ENCODE measurements at places on chromosomes 7 and 10.

DNA sequence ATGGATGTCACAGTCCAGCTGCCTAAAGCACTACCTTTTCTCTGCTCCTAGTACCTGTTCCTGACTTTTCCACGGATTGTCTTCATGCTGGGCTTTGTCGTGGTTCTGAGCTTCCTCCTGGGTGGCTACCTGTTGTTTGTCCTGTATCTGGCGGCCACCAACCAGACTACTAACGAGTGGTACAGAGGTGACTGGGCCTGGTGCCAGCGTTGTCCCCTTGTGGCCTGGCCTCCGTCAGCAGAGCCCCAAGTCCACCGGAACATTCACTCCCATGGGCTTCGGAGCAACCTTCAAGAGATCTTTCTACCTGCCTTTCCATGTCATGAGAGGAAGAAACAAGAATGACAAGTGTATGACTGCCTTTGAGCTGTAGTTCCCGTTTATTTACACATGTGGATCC is 1.3 kb upstream of the INTS15 start:
- DNase-seq: no peak

- DNase-seq: no peak
Measured at GRCh38 chr10:20170661-20171060, 354.4 kb downstream of the PLXDC2 start.

DNA sequence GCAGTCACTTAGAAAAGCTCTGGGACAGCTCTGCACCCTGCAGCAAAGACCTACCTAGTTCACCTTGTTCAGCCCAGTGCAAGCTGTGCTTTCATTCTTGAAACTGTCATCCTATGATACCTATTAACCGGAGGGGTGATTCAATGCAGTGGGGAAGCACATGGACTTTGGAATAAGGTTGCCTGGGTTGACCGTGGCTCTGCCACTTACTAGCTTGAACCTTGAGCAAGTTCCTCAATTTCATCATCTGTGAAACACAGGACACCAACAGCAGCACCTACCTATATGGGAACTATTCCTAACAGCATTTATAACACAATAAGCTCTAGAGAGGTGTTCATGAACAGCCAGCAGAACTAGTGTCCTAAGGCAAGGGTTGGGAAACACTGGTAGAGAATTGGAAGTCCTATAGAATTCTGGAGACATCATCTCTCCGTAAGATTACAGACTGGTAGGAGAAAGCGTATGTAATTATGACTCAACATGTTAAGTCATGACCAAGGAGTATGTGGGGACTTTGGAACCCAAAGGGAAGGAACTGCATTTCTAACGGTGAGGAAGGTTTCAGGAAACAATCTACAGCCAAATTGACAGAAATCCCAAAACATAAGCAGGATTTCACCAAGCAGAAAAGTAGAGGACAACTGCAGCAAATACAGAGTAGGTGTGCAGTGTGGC is 270.0 kb downstream of the USP6NL start:
- no peak for DNase-seq

DNA sequence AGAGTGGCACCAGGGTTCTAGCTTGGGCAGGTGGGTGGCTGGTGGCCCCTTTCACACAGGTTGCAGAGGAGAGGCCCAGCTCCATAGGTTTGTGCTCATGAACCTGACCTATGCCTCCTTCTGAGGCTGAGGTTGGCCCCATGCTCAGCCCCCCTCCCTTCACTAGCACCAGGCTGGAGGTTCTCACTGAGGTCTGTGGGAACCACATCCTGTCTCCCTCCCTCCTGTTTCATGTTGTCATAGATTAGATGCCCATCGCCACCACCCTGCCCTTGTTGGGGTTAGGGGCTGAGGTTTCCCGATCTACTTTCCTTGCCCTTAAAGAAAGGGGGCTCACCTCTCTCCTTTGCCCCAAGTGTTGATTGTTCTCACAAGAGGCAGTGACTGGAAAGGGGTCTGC is 14.7 kb downstream of the NEUROG3 start:
- DNase-seq: no peak

DNA sequence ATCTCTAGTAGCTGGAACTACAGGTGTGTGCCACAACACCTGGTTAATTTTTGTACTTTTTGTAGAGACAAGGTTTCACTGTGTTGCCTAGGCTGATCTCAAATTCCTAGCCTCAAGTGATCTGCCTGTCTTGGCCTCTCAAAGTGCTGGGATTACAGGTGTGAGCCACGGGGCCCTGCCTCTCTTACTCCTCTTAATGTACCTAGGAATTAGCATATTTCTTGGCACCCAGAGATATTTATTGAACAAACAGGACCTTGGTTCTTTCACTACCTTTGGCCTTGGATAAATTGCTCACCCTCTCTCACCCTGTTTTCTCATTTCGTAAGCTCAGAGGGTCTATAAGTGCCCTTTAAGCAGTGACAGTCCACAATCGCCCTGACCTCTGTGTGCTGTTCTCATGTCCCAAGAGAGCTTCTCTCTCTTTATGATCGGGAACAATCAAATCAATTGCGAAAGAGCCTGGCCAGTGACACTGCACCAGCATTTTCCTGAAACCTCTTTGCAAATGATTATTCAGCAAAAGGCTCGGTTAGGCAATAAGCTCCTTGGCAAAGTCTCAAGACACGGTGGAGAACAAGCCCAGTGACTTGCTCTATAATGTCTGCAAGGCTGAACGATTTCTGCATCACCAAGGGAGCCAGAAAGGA is 117.7 kb downstream of the APBB1IP start:
- no peak for DNase-seq

DNA sequence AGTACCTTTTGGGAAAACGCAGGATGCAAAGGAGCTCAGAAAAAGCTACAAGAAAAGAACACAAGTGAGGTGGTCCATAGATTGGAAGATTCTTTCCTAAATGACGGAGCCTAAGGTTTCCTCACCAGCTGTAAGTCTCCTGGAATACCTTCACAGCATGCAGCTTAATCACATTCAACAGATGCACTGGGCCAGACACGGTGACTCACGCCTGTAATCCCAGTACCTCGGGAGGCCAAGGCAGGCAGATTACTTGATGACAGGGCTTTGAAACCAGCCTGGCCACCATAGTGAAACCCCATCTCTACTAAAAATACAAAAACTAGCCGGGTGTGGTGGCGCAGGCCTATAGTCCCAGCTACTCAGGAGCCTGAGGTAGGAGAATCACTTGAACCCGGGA is 228.7 kb downstream of the FRMD4A start:
- no peak for DNase-seq

DNA sequence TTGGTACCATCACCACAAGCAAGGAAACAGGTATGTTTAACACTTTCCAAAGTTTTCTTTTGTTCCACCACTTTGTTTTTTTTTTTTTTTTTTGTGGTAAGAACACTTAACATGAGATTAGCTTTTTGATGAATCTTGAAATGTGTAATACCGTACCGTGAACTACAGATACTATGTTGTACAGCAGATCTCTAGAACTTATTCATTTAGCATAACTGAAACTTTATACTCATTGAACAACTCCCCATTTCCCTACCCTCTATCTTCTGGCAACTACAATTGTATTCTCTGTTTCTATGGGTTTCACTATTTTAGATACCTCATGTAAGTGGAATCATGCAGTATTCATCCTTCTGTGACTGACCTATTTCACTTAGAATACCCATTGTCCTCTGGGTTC is 162.7 kb upstream of the ITGB1 start:
- no peak for DNase-seq

All from stimulated activated CD8-positive, alpha-beta memory T cell treated with anti-CD3 and anti-CD28 coated beads, Interleukin-2, amount 100 ng/mL, for 1 hour (primary cell).